Activated CD8-positive, alpha-beta T cell treated with anti-CD3 and anti-CD28 coated beads, Interleukin-2, amount 10 ng/mL, durations not matched to agents 7 days and 5 days (primary cell): ENCODE measurements at places on chromosomes 16 and 17. TPM values are rescaled to one million over a fixed set of nuclear protein-coding genes. Genes with fewer than 3 reads are reported as not detected.

DNA sequence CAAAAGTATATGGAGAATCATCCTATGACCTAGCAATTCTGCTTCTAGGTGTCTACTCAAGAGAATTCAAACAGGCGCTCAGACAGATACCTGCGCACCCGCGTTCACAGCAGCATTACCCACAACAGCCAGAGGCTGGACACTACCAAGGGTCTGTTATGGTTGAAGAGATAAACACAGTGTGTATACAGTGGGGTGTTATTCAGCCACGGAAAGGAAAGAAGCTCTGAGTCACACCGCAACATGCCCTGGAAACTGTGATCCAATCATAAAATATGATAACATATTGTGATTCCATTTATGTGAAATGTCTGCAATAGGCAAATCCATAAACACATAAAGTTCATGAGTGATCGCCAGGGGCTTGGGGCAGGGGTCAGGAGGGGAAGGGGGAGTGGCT, 18.0 kb upstream of the JPH3 start:
- DNase-seq = no peak

DNA sequence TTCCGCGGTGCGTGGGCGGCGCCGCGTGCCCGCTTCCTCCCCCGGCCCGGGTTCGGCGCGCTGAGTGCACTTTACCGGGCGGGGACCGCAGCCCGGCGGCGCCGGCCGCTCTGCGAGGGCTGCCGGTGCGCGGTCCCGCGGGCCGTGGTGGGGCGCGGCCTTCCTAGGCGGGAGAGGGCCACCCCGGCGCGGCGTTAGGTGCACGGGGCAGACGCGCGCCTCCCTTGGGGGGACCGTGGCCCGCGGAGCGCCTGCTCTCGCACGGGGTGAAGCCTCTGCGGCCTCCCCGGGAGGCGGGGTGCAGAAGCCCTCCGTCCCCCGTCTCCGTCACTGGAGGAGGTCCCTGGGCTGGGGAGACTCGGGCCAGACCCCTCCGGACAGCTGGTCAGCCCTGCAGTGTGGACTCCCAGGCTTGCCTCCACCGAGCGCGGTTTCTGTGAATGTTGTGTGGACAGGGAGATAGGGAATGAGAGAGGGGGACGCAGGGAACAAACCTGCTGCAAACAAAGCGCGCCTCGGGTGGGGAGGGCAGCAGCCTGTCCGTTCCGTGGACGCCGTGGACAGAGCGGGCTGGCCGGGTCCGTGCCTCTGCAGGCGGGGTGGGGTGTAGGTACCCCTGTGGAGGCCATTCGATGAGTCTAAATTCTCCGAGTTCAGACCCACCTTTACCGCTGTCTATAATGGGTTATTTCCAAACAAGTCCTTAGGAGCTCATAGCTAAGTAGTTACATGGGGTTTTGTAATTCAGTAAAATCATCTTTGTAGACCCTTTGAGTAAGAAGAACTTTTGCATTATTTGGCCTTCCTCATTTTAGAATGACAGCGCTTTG, 721 bp downstream of the TBCD start:
- peak; percentile 37 for DNase-seq

- no peak for DNase-seq
These were observed 9.2 kb downstream of the ALOXE3 start for GRCh38 chr17:8108972-8109660.

DNA sequence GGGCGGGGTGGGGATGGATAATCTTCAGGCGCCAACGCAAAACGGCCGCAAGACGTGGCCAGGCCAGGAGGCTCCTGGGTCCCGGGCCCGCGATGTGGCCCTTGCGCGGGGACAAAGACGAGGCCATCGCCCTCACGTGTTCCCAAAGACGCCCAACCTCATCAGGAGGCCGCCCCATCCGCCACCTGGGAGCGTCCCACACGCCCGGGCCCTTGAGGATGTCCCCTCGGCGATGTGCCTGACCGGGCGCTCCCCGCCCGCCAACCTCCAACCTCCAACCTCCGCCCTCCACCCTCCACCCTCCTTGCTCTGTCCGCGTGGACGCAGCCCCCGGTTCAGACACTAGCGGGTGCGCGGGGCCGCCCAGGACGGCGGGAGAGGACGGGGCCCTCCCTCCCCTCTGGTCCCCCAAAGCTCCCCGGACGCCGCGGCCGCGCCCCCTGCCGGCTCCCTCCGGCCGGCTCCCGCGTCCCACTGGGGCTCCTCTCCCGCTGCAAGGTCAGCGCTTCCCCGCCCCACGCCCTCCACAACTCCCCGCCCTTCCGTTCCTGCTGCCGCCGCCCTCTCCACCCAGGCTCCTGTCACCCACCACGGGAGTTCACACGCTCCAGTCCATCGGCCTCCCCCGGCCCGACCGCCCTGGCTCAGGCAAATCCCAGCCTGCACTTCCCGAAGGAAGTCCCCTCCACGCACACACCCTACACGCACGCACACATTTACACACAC, 250.8 kb upstream of the RPL38 start:
- peak; percentile 45 for DNase-seq

- no peak for DNase-seq
These were observed 250.5 kb downstream of the CEP112 start for GRCh38 chr17:65941356-65941899.

NTN3 gene
- not detected for total RNA-seq
